Kidney (tissue), 22 donors: ENCODE measurements at places on chromosomes 5 and 9.
A peak's percentile ranks its signal among the peaks of the same experiment; 100 is the strongest.

DNA sequence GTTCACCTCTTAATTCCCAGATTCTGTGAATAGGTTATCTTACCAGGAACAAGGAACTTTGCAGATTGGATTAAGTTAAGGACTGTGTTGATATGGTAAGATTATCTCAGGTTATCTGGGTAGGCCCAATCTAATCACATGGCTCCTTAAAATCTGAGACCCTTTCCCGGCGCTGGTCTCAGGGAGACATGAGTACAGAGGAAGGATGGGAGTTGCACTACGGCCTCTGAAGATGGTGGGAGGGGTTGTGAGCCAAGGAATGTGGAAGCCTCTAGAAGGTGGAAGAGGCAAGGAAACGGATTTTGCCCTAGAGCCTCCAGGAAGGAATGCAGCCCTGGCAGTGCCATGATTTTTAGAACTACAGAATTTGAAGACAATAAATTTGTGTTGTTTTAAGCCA, 95.1 kb downstream of the AK8 start:
- DNase-seq: no peak

GRCh38 chr5:5558638-5559527, 136.4 kb downstream of the ICE1 start:
- DNase-seq: no peak

- peak; percentile 89 for DNase-seq
Measured at GRCh38 chr5:177494346-177495195, 2.8 kb downstream of the PDLIM7 start.

- no peak for DNase-seq
Measured at GRCh38 chr9:22136461-22137096, 127.5 kb upstream of the CDKN2B start.

DNA sequence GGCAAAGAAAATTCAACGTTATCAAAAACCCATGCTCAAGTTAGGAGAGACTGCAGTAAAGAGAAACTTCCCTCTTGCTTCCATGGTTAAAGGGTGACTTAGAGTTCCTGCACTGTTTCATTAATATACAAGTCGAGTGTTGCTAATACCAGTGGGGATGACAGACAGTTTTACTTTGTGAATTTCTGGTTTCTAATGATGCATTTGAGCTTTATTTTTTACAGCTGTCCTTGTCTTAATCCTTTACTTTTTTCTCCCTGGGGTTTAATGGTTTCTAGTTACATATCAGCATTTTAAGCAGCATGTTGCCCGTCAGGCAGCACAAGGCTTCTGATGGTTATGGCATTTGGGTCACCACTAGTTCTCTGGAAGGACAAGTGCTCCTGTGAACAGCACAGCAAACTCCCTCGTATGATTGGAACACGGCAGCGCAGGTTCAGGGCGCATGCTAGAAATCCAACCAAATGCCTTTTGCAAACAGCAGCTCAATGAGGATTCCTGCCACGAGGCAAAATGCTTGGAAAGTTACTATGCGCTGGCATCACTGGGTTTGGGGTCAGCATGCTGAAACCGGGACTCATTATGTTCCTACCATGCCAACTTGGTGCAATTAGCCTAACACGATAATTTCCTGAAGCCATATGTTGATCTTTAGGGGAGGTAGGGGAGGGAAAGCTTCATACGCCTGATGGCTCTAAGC, 463.8 kb downstream of the BNC2 start:
- DNase-seq: no peak

DNA sequence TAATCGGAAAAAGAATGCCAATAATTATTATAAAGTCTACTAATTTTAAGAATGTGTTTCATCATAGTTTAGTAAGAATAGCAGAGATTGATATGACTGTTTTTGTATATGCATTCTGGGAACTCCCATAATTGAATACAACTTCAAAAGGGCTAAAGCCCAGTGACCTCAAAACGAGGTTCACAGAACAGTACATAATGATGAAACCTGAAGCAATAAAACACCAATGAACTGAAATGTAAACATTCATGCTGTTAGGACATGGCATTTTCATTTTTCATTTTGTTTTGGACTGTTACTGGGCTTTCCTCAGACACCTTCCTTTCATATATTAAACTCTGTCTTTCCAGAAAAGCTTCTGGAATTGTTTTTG, 684 bp upstream of the JMY start:
- DNase-seq: peak; percentile 23

- DNase-seq: no peak
Measured at GRCh38 chr5:150196986-150197385, 7.1 kb downstream of the SLC6A7 start.

GRCh38 chr9:104686081-104686480, 8.2 kb upstream of the OR13D1 start:
- no peak for DNase-seq

DNA sequence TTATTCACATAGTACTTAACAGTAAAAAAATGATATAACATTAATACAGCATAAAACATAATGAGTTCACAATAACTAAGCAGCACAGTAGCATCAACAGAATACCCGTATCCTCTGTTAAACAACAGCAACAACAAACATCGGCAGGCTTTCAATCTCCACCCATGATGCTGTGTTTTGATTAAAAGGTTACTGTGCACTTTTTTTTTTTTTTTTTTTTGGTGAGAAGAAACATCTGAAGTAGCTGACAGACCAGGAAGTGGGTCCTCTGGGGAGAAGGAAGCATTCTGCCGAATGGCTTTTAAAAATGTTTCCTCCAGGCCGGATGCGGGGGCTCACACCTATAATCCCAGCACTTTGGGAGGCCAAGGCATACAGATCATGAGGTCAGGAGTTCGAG, 282.3 kb downstream of the EPB41L4A start:
- peak; percentile 65 for DNase-seq

DNA sequence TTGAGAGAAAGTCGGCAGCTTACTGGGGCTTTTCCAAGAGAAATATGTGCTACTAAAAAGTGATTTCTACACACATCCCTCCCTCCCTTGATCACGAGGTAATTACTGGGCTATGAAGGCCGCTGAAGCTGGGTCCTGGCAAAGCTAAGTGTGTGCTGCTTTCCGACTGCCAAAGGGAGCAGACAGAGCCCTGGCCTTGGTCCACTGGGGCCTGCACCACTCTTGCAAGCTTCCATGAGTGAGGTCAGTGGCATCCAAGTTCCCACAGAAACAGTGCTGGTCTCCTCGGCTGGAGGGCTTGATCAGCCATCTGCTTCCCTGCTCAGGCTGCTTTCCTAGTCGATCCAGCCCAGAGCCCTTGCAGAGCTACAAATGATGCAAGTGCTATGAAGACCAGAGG, 154.8 kb upstream of the LHFPL2 start:
- DNase-seq: no peak

GRCh38 chr9:5509573-5509972, 758 bp upstream of the PDCD1LG2 start:
- no peak for DNase-seq

GRCh38 chr5:60810438-60811085, 33.5 kb downstream of the ELOVL7 start:
- no peak for DNase-seq

- no peak for DNase-seq
Measured at GRCh38 chr5:3153226-3153858, 401.9 kb upstream of the IRX2 start.

GRCh38 chr5:154118385-154118784, 72.1 kb upstream of the GALNT10 start:
- no peak for DNase-seq

DNA sequence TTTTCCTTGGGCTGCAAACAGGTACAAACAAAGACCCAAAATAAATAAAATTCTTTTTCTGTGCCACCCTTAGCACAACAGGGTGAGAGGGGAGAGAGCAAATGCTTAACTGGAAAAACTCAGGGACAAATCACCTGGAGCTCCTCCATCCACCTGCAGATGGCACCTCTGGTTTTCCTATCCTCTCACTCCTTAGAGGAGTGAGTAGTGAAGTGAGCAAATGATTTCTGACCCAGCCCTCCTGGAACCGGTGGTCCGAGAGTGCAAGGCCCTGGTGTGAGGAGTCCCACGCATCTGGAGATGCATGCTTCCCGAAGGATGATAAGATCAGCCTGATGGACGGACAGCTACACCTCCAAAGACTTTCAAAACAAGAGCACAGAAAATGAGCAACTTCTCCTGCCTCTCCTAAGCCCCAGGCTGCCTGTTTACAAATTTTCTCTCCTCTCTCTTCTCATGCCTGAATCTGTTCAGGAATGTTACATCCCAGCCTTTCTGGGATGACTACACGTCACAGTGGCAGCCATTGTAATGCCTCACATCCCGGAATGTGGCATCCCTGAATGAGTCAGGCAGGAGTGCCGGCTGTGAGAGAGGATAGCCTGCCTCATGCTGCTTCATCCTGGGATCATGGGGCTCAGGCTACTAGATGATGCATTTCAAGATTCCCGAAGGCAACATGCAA, 86.4 kb downstream of the ADRB2 start:
- DNase-seq: no peak

DNA sequence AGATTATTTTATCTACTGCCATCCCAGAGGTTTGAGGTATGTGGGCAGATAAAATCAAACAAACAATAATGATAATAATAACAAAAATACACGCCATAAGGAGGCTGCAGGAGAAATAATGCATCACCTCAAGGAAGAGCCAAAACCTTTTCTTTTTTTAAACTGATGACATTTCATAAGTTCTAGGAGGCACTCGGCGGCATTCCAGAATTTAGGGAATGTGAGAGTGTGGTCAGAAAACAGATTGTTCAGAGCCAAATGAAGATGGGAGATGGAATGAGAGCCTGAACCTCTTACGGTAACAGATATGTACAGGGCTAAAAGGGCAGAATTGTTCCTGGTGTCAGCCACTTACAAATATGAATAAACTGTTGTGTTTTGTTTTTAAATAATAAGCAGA, 615.0 kb upstream of the CHD1 start:
- no peak for DNase-seq

DNA sequence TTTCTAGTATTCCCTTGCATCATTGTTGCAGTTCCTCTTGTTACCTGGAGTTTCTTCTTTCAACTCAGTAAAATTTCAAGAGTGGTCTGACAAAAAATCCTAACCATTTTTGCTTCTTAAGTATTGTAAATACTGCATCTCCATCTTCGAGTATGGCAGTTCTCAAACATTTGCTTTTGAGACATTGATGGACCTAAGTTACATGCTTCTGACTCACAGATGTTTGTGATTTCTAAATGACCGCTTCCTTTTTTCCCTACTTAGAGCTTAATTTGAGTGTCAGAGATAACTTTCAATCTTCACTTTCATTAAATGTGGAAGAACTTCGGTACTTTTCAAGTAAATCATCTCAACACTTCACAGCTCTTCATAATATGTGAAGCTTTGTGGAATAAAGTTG, 4.2 kb downstream of the UHRF2 start:
- no peak for DNase-seq

DNA sequence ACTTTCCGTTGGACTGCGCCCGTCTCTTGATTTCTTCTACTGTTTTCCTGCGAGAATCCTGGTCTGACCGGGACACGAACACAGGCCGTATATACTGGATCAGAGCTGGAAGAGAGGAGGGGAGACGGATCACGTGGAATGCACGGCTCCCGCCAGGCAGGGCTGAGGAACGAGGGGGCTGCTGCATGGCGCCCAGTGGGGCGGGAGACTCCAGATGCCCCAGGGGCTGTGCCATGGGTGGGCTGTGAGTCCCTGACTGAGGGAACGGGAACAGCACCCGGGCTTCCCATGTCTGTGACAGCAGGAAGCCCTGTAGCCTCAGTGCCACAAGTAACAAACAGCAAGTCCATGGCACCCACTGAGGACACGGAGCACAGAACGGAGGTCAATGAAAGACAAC, 34.0 kb downstream of the LPCAT1 start:
- no peak for DNase-seq

DNA sequence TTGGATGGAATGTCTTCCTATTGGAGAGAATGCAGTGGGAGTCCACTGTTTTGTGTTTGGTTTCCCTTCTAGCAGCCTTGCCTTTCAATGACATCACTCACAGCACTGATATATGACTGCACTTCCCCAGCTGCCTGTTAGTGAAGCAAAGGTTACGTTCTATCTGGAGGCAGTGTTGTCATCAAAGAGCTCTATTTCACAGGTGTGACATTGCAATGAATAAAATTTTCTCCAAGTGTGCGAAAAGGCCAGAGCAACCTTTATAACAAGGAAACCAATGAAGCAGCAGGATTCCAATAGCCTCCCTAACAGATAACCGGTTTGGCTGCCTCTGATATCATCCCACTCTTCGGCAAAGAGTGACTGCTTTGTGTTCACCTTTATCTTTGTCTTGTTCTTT, 523.5 kb upstream of the ZNF608 start:
- DNase-seq: no peak

DNA sequence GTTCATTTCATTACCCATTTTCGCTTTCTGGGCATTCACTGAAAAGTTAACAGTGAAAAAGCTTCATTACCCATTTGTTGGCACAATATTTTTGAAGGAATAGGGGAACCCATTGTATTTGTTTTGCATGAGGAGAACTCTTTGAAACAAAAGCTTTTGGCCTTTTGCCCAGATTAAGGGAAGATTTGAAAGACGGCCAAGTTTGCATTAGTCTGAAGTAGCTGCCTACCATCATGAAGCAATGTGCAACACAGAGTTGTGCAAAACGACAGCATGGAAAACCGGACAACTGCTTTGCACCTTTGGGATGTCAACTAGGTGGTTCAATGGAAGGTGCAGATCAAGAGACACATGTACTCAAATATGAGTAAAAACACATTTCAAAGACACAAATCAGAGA, 84.9 kb downstream of the TRPM3 start:
- DNase-seq: peak; percentile 16

- DNase-seq: no peak
Measured at GRCh38 chr5:150448334-150448733, 1.2 kb downstream of the RPS14 start.

GRCh38 chr5:111967463-111967862, 210.5 kb upstream of the NREP start:
- DNase-seq: no peak

DNA sequence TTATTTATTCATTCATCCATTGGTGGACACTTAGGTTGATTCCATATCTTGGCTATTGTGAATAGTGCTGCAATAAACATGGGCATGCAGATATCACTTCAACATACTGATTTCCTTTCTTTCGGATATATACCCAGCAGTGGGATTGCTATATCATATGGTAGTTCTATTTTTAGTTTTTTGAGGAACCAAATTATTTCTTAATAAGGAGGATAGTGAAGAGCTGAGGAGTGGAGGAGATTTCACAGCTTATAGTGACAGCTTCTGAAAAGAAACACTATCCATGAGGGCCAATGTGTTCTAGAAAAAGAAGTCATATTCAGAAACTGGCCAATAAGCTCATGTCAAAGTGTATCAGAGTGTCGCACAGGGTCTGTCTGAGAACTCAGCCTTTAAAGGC, 183.3 kb downstream of the SEC61B start:
- no peak for DNase-seq

DNA sequence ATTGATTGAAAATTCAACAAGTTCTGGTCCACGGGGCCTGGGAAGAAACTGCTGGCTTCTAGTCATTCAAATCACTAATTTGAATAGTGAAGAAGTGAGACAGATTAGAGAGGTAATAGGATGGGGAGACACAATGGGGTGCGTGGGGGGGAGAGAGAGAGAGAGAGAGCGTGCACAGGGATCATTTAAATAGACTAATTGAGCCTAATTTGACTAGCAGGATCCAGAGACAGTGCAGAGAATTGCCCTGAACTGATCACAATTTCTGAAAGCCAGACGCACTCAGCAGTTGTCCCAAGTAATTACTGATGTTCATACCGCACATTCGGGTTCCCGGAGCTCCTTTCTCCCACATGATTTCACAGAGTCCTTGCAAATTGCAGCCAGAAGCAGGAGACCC, 50.3 kb upstream of the C5orf58 start:
- no peak for DNase-seq

GRCh38 chr5:127962491-127962890, 121.1 kb upstream of the SLC12A2 start:
- DNase-seq: no peak

GRCh38 chr5:118115791-118116190, 872.6 kb downstream of the DTWD2 start:
- no peak for DNase-seq
